ENCODE measurements at places on chromosomes 3 and 15. TPM values are rescaled to one million over a fixed set of nuclear protein-coding genes. Genes with fewer than 3 reads are reported as not detected.

DNA sequence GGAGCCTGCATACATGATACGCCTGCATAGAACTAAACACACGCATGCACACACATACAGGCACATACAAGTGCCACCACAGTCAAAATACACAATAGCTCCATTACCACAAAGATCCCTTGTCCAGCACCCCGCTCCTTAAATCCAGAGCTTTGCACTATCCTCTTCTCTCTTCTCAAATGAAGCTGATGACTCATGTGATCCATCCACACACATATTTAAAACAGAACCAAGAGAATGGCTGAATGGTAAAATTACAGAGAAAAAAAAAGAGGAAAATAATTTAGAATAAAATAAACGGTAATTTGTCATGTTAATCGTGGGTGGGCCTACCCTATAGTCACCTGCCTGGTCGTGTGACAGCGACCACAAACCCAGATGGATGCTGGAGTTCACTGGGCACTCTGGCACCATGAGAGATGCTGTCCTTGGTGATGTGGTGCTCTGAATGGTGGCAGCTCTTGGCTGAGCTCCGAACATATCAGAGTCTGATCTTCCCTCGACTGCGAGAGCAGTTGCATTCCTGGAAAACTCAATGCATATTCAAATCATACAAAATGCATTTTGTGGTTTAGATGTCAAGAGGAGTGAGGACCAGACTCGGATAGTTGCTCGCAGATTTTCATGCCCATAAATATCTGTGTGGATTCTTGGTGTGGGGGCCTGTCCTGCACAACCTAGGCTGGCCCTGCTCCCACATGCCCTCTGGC is 8.9 kb downstream of the IQSEC1 start:
- no peak for DNase-seq
- no peaks in the 10 kb centered on the region for H3K4me1 ChIP-seq
- H3K36me3 ChIP-seq: no peaks in the 10 kb centered on the region
- H3K27ac ChIP-seq: no peak overlapping the region

DNA sequence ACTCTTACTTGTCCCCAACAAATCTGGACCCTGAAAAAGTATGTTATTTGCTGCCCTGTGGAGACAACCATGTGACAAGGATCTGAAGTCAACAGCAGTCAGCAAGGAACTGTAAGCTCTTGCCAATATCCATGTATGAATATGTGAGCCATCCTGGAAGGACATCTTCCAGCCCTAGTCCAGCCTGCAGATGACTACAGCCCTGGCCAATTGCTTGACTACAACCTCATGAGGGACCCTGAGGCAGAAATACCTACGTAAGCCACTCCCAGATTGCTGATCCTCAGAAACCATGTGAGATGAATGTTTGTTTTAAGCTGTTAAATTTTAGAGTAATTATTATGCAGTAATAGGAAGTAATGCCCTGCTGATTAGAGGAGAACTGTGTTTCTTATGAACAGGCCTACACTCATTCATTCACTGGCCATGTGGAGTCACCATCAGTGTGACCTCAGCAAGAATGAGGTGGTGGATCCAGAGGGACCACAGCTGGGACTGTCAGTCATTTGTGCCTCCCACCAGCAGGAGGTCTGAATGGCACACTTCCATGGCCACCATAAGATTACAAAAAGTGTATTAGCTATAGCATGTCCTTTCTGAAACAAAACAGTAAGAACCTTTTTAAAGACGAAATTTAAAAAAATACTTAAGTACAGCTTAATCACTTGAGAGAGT is 92.6 kb downstream of the TFDP2 start:
- no peaks in the 10 kb centered on the region for H3K4me1 ChIP-seq
- no peak overlapping the region for H3K4me3 ChIP-seq
- H3K27me3 ChIP-seq: no peaks in the 10 kb centered on the region

DNA sequence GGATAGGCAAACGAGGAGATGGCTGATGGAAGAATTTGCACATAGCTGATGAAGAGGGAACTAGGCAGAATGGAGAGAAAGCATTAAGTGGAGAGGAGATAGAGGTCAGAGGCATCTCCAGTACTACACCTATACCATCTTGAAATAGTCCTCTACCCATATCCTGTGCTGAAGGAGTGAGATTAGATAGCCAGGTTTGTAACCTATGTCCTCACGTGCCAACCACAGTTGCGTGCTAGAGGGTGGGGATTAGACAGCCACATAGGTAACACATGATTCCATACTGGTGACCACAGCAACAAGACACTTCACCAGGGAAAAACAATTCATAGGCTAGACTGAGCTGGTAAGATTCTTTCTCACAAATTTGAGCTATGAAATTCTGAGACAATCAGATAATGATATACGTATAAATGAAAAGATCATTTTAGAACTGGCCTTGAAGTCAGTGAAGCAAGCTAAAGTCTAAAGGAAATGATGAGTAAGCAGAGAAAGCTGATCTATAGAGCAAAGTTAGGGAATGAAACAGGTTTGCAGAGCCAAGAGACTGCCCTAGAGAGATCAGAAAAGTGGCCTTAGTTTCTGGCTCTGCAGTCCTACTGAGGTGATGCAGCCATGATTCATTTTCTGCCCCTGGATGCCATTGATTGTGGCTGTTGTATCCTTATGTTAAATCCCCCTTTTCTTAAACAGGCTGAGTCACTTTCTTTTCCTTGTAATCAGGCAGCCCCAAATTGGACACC is 17.7 kb downstream of the MYNN start:
- no peak overlapping the region for H3K4me3 ChIP-seq
- no peak for DNase-seq
- H3K4me1 ChIP-seq: no peaks in the 10 kb centered on the region
- H3K36me3 ChIP-seq: peaks cover 62% of the 10 kb centered on the region

DNA sequence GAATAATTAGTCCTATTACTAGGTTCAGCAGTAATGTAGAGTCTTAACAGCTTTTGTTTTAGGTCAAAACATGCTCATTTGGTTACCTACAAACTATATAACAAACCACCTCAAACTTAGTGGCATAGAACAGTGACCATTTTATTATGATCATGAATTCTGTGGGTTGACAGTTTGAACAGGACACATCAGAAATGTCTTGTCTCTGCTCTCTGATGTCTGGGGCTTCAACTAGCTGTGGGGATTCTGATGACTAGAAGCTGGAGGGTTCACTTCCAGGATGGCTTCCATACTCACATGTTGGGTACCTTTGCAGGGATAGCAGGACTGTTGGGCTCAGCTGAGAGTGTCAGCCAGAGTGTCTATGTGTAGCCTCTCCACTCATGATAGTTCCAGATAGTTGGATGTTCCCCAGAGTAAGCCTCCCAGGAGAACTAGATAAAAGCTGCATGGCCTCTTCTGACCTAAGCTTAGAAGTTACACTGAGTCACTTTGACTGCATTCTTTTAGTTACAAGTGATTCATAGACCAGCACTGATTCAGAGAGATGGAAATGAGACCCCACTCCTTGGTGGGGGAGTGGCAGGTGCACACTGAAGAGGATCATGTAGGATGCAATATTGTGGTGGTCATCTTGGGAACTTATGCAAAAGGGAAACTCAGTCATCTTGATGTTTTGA is 32.6 kb downstream of the PLCL2 start:
- H3K4me3 ChIP-seq: no peak overlapping the region
- no peaks in the 10 kb centered on the region for H3K36me3 ChIP-seq
- H3K27ac ChIP-seq: no peak overlapping the region
- no peaks in the 10 kb centered on the region for H3K4me1 ChIP-seq
- no peak for DNase-seq

- H3K27ac ChIP-seq: no peak overlapping the region
- H3K36me3 ChIP-seq: no peaks in the 10 kb centered on the region
- no peaks in the 10 kb centered on the region for H3K4me1 ChIP-seq
- H3K27me3 ChIP-seq: no peaks in the 10 kb centered on the region
- DNase-seq: no peak
Observed at GRCh38 chr15:52879145-52879544, 89.0 kb upstream of the ONECUT1 start.

DNA sequence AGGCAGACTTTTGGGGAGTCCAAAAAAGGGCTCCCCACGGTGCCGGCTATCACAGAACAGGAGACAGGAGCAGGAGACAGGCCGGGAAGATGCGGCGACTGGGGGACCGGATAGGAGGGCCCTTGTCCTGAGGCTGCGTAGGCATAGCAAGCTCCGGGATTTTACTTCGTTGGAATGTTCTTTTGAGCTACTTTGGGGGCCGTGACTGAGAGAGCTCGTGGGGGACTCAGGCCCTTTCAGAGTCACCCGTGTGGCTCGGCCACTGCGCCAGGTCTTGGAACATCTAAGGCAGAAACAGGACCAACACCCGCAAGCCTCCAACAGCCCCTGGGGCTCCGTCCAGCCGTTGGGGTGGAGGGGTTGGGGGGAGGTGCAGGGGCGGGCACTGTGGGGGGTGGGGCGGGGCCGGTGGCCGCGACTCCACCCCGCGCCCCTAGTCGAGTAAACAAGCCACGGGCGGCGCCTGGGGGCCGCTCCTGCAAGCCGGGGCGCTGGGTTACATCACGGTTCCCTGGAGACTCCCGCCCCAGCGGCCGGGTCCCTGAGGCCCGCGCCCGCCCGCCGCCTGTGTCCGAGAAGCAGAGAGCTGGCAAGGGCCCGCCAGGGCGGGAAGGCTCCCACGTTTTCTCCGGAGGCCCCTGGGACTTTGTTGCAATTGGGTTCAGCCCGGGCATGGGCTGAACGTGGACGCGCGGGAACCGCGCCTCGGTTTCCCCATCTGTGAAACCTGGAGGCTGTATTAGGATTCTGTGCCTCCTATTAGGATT is 23.3 kb upstream of the C15orf39 start:
- peak overlapping the region; percentile 50 for H3K4me3 ChIP-seq
- DNase-seq: no peak
- H3K27me3 ChIP-seq: no peaks in the 10 kb centered on the region
- peak overlapping the region; percentile 54 for H3K27ac ChIP-seq
- peaks cover 69% of the 10 kb centered on the region for H3K4me1 ChIP-seq

DNA sequence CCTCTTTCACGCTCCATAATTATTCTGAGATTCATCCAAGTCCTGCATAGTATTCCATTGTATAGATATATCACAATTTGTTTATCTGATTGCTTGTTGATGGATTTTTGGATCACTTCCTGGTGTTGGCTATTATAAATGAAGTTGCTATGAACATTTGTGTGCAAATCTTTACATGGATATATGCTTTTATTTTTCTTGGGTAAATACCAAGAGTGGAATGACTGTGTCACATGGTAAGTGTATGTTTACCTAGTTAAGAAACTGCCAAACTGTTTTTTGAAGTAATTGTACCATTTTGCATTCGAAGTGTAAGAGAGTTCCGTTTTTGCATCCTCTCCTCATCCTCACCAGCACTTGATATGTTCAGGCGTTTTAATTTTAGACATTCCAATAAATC is 34.6 kb upstream of the ROPN1 start:
- no peak overlapping the region for H3K27ac ChIP-seq
- H3K36me3 ChIP-seq: no peaks in the 10 kb centered on the region
- H3K4me1 ChIP-seq: no peaks in the 10 kb centered on the region
- H3K27me3 ChIP-seq: no peaks in the 10 kb centered on the region
- no peak overlapping the region for H3K4me3 ChIP-seq
- no peak for DNase-seq

DNA sequence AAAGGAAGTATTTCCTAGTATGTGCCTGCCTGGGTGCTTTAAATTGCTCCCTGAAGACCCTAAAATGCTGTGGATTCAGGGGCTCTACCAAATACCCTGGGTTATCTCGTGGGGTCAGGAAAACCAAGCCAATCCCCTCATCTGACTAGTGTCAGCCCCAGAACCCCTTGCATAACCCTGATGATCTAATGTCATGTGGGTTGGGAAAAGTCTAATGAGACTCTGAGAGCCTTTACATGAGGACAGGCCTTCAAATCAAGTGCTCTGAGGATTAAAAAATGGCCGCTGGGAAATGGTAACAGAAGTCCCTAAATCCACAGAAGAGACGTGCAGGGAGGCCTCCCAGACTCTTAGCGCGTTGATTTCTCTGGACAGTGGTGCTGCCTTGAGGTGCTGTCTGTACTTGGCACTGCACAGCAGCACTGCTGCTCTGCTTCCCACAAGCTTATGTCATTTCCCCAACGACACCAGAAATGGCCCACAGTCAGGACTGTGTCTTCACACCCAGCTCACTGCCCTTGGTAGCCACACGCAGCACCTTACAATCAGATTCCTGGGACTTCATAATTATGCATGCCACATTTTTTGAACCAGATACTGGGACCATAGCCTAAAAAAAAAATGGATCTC is 16.6 kb downstream of the EIF4E3 start:
- H3K27ac ChIP-seq: no peak overlapping the region
- H3K27me3 ChIP-seq: no peaks in the 10 kb centered on the region
- H3K36me3 ChIP-seq: peaks cover 7% of the 10 kb centered on the region
- no peak for DNase-seq

DNA sequence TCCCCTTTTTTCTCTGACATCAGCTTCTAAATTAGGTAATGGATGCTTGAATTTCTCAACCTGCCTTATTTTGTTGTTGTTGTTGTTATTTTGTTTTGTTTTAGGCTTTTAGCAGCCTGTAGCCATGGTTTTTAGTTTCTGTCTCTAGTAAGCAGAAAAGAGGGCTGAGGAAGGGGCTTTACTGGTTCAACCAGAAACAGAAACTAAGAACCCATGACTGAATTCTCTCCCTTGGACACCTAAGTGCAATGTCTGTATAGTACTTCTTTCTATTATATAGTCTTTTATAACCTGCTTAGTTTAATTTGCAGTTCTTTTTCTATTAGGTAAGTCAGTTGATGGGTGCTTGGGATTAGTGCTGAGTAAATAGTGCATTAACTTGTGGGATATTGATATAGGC is 129.0 kb downstream of the BBX start:
- H3K4me3 ChIP-seq: no peak overlapping the region
- no peaks in the 10 kb centered on the region for H3K27me3 ChIP-seq
- DNase-seq: no peak
- H3K4me1 ChIP-seq: peaks cover 3% of the 10 kb centered on the region

Gene C15orf39
- total RNA-seq: 13.8 TPM

Gene COL6A5
- not detected for total RNA-seq

Gene LHFPL4
- 0.17 TPM for total RNA-seq

Gene SMCO1
- not detected for total RNA-seq

Gene BAHD1
- total RNA-seq: 29.6 TPM

All from esophagus muscularis mucosa (tissue), 4 donors.